GM12878 (cell line): ENCODE measurements at places on chromosomes 12 and 14. TPM values are rescaled to one million over a fixed set of nuclear protein-coding genes. Genes with fewer than 3 reads are reported as not detected.

AVPR1A gene
- 0.10 TPM in 1 of 2 replicates, not detected in the other for total RNA-seq

MPHOSPH9 gene
- total RNA-seq: 41.9 and 45.2 TPM in 2 replicates

KRT2 gene
- 0.08 TPM in 1 of 2 replicates, not detected in the other for total RNA-seq

SLC17A8 gene
- not detected in 2 replicates for total RNA-seq

PROX2 gene
- 0.11 and 0.33 TPM in 2 replicates for total RNA-seq

SERPINA9 gene
- total RNA-seq: not detected in 2 replicates

SYNE3 gene
- total RNA-seq: 40.0 and 44.1 TPM in 2 replicates

LRTM2 gene
- not detected in 2 replicates for total RNA-seq

- no peaks in the 10 kb centered on the region for H3K27me3 ChIP-seq
- no peaks in the 10 kb centered on the region for H3K4me1 ChIP-seq
- no peaks in the 10 kb centered on the region for H3K36me3 ChIP-seq
Measured at GRCh38 chr12:69457433-69457832, 12.8 kb upstream of the FRS2 start.

GRCh38 chr12:9331218-9331626 lies 123.0 kb upstream of the PZP start:
- peak; percentile 23 for DNase-seq
- no peaks in the 10 kb centered on the region for H3K36me3 ChIP-seq
- H3K4me1 ChIP-seq: peaks cover 22% of the 10 kb centered on the region
- H3K4me3 ChIP-seq: no peak overlapping the region

GRCh38 chr14:63249092-63249491 lies 44.8 kb downstream of the RHOJ start:
- DNase-seq: no peak
- no peaks in the 10 kb centered on the region for H3K36me3 ChIP-seq
- no peak overlapping the region for H3K27ac ChIP-seq

DNA sequence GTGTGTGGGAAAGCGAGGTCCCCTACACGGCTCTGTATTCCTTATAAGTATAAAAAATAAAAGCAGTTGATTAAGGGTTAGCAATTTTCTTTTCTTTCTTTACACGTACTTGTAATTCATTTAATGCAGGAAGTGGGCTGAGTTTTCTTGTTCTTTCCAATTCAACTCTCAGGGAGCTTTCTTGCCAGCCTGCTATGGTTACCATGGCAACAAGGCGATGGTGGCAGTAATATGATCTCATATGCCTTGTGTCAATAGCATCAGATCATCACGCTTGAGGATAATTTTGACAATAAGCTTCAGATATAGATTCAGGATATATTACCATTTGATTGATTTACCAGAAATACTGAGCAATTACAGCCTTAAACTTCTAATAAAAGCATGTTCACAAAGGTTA lies 466.5 kb downstream of the APAF1 start:
- no peak overlapping the region for H3K27ac ChIP-seq
- H3K36me3 ChIP-seq: no peaks in the 10 kb centered on the region
- no peak overlapping the region for H3K4me3 ChIP-seq
- no peak for DNase-seq

DNA sequence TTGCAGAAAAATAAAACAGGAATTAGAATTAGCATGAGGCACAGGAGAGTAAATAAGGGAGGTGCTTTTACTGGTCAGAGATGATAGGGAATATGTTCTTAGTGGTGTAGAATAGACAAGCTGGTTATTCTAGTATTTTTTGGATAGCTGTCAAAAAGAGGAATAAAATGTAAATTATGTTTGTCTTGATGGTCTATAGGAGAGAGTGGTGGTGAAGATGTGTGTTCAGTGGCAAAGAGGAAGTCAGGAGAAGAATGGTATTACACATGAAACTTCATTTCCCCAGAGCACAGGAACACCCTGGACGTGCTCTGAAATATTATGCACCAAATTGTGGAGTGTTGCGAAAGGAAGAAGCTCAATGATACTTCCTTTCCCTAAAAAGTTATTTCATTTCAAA lies 27.8 kb downstream of the MUCL1 start:
- H3K36me3 ChIP-seq: no peaks in the 10 kb centered on the region
- H3K27me3 ChIP-seq: no peaks in the 10 kb centered on the region
- no peaks in the 10 kb centered on the region for H3K4me1 ChIP-seq
- no peak overlapping the region for H3K27ac ChIP-seq

GRCh38 chr12:22272335-22273151 lies 62.0 kb downstream of the ST8SIA1 start:
- H3K27ac ChIP-seq: no peak overlapping the region
- no peaks in the 10 kb centered on the region for H3K4me1 ChIP-seq
- H3K36me3 ChIP-seq: no peaks in the 10 kb centered on the region
- no peaks in the 10 kb centered on the region for H3K27me3 ChIP-seq
- no peak overlapping the region for H3K4me3 ChIP-seq
- no peak for DNase-seq

DNA sequence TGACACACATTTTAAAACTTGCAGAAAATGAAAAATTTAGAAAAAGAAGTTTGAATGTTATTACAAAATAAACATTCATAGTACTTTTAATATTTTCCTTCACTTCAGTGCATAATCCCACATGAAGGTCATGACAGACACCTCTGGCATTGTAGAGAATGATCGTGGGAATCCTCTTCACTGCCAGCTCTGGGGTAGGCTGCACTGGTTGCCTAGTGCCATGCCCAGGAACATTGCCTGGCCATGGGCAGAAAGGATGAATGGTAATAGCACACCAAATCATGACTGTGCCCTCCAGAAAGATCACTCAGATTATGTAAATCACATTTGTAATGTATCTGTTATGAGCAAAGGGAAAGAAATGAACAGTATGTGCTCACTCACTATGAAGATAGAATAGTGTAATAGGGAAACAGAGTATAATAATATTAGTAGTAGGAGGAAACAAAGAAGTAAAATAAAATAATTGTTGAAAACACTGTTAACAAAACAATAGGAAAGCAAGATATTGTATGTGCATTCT lies 161.6 kb downstream of the PLCZ1 start:
- no peaks in the 10 kb centered on the region for H3K27me3 ChIP-seq
- H3K4me3 ChIP-seq: no peak overlapping the region
- no peaks in the 10 kb centered on the region for H3K36me3 ChIP-seq
- H3K27ac ChIP-seq: no peak overlapping the region
- no peak for DNase-seq

DNA sequence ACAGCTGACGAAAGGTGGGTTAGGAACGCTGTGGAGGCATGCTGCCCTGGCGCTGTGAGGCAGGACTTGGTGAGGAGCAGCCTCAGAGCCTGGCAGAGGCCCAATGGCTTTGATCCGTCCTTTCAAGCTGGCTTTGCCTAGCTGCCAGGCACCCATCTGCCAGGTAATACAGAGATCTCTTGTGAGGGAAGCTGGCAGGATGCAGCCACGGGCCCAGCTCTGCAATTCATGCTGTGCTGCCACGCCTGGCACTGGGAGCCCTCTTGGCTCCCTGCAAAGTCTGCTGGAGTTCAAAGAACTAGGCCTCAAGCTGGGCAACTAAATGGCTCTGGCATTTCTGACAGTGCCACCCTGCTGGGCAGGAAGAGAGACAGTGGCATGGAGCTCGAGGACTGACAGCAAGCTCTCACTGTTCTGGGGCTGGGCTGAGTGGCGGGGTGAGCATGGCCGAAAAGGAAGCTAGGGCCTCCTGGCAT lies 18.7 kb downstream of the IQSEC3 start:
- no peak overlapping the region for H3K4me3 ChIP-seq
- no peak for DNase-seq
- peaks cover 2% of the 10 kb centered on the region; the same call in 1 of the 2 replicates for H3K27me3 ChIP-seq
- no peaks in the 10 kb centered on the region for H3K4me1 ChIP-seq

DNA sequence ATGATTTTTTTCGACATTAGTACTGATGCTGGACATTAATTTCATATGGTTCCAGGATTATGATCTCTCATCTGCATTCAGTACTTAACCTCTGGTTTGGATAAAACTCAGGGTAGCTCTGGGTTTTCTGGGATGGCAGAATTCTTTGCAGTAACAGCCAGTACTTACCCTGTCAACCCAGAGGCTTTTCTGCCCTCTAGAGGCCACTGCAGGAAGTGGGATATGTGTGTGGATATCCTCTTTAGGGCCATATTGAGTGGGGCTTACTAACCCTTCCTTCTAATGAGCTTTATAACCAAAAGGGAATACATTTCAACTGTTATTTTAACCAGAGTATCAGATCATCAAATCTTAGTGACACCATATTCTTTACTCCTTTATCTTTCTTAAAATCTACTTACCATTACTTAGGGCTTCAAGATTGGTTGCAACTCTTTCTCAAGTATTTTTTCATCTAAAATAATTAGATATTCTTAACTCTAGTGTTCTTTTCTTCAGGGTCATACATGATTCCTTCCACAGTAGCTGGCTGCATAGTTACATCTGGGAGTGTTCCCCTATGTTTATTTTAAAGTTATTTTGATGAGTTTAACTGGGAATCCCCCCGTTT lies 488.0 kb upstream of the STXBP6 start:
- H3K4me1 ChIP-seq: no peaks in the 10 kb centered on the region
- H3K4me3 ChIP-seq: no peak overlapping the region
- no peak overlapping the region for H3K27ac ChIP-seq
- no peaks in the 10 kb centered on the region for H3K27me3 ChIP-seq
- H3K36me3 ChIP-seq: no peaks in the 10 kb centered on the region

GRCh38 chr14:75224561-75224960 lies 48.1 kb upstream of the TMED10 start:
- H3K36me3 ChIP-seq: no peaks in the 10 kb centered on the region
- H3K4me3 ChIP-seq: no peak overlapping the region
- DNase-seq: no peak
- H3K27ac ChIP-seq: no peak overlapping the region
- H3K27me3 ChIP-seq: no peaks in the 10 kb centered on the region

DNA sequence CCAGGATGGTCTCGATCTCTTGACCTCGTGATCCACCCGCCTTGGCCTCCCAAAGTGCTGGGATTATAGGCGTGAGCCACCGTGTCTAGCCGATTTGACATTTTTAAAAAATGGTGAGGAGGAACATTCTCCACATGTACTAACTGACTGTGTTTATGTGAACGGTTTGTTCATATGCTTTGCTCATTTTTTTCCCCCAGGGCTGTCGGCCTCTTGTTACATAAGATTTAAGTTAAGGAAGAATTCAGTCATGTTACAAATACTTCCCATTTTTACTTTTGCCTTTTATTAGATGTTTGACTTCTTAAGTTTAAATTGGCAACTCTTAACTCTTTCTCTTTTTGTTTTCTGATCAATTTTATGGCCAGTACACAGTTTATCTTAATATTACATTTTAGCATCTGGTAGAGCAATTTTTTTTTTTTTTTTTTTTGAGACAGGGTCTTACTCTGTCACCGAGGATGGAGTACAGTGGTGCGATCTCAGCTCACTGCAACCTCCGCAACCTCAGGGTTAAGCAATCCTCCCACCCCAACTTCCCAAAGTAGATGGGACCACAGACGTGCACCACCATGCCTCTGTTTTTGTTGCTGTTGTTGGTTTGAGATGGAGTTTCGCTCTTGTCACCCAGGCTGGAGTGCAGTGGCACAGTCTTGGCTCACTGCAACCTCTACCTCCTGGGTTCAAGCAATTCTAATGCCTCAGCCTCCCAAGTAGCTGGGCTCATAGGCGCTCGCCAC lies 9.6 kb downstream of the GNS start:
- H3K4me3 ChIP-seq: no peak overlapping the region
- H3K36me3 ChIP-seq: no peaks in the 10 kb centered on the region
- no peaks in the 10 kb centered on the region for H3K4me1 ChIP-seq
- no peak for DNase-seq

DNA sequence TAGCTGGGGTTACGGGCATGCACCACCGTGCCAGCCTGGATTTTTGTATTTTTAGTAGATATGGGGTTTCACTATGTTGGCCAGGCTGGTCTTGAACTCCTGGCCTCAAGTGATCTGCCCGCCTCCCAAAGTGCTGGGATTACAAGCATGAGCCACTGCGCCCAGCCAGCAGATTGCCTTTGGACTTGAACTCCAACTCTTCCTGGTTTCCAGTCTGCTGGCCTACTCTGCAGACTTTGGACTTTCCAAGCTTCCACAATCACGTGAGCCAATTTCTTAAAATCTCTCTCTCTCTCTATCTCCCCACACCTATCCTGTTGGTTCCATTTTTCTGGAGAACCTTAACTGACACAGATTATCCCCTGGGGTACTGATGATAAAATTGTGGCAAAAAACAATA lies 55.0 kb downstream of the EMP1 start:
- no peak overlapping the region for H3K4me3 ChIP-seq
- H3K4me1 ChIP-seq: no peaks in the 10 kb centered on the region
- H3K27ac ChIP-seq: no peak overlapping the region
- peaks cover 1% of the 10 kb centered on the region; the same call in 1 of the 2 replicates for H3K27me3 ChIP-seq
- H3K36me3 ChIP-seq: no peaks in the 10 kb centered on the region
- no peak for DNase-seq

- H3K4me1 ChIP-seq: peaks cover 21% of the 10 kb centered on the region
- no peak overlapping the region for H3K4me3 ChIP-seq
- no peak overlapping the region for H3K27ac ChIP-seq
- no peaks in the 10 kb centered on the region; the same call in 1 of the 2 replicates for H3K36me3 ChIP-seq
- no peak for DNase-seq
Measured at GRCh38 chr14:70785556-70785955, 23.8 kb downstream of the MAP3K9 start.

- H3K4me1 ChIP-seq: no peaks in the 10 kb centered on the region
- H3K4me3 ChIP-seq: no peak overlapping the region
- no peak for DNase-seq
Measured at GRCh38 chr12:58443981-58444371, 476.3 kb downstream of the LRIG3 start.

GRCh38 chr12:21638054-21638891 lies 19.4 kb downstream of the LDHB start:
- DNase-seq: no peak
- no peaks in the 10 kb centered on the region for H3K4me1 ChIP-seq
- no peak overlapping the region for H3K4me3 ChIP-seq
- no peaks in the 10 kb centered on the region for H3K27me3 ChIP-seq
- peaks cover 5% of the 10 kb centered on the region for H3K36me3 ChIP-seq
- no peak overlapping the region for H3K27ac ChIP-seq

DNA sequence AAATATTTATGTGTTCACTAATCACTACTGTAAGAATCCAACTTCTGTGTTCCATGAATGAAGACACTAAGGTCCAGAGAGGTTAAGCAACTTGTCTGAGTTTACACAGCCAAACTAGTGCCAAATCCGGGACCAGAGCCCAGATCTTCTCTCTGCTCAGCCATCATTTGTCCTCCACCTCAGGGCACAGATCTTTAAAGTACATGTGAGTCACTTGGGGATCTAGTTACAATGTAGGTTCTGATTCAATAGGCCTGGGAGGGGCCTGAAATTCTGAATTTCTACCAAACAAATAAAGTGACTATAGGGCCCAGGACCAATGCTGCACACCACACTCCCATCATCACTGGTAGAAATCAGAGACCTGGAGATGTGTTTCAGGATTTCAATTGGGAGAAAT lies 162.9 kb downstream of the GXYLT1 start:
- H3K27me3 ChIP-seq: no peaks in the 10 kb centered on the region
- DNase-seq: no peak
- H3K27ac ChIP-seq: no peak overlapping the region
- no peaks in the 10 kb centered on the region for H3K4me1 ChIP-seq
- no peak overlapping the region for H3K4me3 ChIP-seq
